G401 (cell line): ENCODE measurements at places on chromosomes 2 and 18.

DNA sequence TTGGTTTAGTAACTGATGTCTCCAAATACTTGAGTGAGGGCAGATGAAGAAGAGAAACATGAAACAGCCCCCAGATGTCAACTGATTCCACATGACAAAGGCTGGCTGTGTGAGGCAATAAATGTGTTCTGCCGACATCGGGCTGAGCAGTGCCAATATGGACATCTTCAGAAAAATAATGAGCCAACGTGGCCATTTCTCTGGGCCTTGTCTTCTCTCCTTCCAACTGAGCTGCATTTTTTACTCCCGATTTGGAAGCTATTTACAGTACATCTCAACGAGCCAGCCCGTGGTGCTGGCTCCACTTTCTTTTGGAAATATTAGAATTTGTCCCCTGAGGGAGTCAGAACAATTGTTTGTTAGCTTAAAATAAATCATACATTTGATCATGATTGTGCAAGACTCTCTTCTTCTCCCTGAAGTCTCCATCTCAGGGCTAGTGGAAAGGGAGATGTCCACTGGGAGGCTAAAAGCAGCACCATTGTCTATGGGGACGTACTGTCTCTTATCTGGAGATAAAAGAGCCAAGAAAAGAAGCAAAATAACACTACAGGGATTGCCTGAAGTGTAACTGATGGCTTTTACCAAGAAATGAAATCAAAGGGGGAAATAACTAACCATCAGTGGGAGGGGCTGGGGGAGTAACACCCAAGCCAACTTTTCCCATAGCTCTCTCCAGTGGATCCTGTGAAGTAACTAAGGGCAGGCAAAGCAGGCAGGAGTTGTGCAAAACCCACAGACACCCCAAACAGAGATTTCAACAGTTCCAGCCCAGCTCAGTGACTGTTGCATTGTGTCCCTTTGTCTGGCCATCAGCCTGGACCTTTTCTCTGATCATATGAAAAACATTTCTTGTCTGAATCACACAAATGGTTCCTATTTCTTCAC lies 114.8 kb downstream of the RDH14 start:
- DNase-seq, result no peak

DNA sequence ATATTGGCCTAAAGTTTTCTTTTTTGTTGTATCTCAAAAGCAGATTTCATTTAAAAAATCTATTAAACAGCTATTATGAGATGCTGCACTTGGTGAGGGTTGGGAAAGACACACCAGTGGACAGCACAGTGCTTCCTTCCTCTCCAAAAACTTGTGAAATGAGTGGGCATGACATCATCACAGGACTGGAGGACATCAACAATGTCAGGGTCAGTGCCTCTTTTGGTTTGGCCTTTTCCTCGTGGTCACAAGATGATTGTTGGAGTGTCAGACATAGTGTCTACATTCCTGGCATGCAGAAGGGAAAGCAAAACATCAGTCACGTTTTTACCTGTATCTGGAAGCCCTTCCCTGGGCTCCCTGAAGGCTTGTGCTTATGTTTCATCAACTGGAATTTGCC lies 49.6 kb downstream of the IL1R2 start:
- no peak for DNase-seq

DNA sequence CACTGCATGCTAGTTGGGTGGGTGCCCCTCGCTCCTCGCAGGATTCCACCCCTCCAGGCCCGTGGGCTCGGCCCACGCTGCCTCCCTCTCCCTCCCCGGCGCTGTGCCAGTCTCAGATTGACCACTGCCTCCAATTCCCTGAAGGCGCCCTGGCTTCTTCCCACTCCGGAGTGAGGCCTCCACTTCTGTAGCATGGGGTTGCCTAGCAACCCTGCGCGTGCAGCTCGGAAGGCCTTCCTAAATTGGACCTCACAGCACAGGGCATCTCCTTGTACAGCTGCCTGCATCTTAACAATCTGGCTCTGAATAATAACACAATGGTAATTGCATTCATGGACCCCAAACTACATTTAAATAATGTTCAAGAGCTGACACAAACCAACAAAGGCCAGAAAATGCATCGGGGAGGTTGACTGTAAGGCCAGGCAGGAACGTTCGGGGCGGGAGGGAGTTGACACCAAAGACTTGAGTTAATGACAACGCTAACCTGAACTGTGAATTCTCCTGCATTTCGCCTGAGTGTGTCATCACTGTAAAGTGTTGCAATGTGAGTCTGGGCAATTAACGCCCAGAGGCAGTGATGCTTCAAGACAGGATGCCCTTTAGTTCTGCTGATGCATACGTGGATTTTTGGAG lies 222.9 kb downstream of the ZBTB7C start:
- DNase-seq, result no peak

DNA sequence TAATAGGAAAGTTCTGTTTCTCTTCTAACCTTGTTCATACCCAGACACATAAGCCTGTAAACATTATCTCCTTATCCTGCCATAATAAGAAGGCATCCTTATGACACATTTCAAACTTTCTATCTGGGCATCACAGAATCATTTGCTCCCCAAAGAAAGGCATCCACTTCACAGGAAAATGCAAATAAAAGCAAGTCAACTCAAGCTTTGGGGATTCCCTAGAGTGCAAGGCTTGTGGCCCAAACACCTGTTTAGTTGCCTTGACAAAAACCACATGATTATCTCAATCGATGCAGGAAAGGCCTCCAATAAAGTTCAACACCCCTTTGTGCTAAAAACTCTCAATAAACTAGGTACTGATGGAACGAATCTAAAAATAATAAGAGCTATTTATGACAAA lies 195.7 kb upstream of the GALNT5 start:
- no peak for DNase-seq

- DNase-seq, result no peak
These were observed 400.5 kb downstream of the TMX3 start for GRCh38 chr18:68314403-68314802.

GRCh38 chr2:69952336-69953115 lies 8.9 kb downstream of the ASPRV1 start:
- no peak for DNase-seq

GRCh38 chr18:9321736-9322135 lies 12.8 kb upstream of the TWSG1 start:
- no peak for DNase-seq

- no peak for DNase-seq
These were observed 19.5 kb downstream of the NFE2L2 start for GRCh38 chr2:177245010-177245422.

- no peak for DNase-seq
These were observed 48.7 kb upstream of the TANK start for GRCh38 chr2:161111531-161111930.

- no peak for DNase-seq
These were observed 67.8 kb downstream of the TTC32 start for GRCh38 chr2:19833978-19834377.

- DNase-seq, result no peak
These were observed 25.2 kb upstream of the ACVR1 start for GRCh38 chr2:157901325-157901724.

DNA sequence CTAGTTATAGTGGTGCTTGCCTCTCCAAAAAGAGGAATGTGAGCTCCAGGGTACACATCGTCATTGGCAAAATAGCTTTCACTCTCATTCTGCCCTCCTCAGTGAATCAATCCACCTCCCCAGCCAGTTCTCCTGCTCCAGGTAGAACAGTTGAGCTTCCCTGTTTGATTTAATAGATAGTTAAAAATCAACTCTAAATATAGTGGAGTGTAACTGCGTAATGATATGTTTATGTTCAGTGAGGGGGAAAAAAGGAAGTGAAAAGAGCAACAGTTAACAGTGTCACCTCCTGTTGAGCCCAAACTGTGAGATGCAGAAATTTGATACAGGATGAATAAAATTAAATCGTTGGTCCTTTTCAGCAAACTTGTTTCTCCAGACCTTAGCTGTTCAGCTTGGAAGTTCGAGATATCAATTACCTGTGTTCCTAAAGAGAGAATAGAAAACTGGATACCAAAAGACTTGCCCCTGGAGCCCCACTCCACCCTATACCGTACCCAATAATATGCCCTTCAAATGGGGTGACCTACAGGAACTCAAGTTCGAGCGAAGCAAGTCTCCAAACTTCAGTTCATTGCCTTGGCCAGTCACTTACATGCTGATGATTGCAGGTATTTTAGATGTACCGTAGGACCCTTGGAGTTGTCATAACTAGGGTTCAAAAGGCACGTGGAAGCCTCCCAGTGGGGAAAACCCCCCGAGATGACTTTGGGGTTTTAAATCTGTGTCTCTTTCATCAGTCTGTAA lies 708.4 kb downstream of the RNF144A start:
- DNase-seq, result peak; percentile 48

DNA sequence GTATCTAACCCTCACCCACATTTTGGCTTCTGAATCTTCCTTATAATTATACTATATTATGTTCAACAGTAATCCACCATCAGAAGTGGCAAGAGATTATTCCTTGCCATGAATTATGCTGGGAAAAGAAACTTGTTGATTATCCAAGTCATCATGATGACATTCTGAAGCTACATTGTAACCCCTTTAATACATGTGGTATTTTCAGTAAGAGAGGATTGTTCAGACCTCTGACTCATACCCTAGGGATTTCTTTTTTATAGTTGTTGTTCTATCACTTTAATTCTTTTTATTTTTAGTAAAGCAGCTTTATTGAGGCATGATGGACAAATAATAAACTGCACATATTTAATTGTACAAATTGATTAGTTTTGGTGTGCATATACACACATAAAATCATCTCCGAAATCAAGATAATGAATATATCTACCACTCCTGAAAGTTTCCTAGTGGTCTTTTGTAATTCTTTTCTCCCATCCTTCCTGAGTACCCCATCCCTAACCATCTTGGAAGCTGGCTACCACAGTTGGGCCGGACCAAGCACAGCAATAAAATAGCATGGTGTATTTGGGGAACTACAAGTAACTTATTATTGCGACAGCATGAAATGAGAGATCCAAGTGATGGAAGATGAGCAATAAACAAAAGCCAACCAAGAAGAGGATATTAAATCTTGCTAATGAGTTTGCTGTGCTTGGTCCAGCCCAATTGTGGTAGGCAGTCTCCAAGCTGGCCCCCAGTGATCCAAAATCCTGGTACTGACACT lies 159.9 kb downstream of the BARD1 start:
- no peak for DNase-seq

DNA sequence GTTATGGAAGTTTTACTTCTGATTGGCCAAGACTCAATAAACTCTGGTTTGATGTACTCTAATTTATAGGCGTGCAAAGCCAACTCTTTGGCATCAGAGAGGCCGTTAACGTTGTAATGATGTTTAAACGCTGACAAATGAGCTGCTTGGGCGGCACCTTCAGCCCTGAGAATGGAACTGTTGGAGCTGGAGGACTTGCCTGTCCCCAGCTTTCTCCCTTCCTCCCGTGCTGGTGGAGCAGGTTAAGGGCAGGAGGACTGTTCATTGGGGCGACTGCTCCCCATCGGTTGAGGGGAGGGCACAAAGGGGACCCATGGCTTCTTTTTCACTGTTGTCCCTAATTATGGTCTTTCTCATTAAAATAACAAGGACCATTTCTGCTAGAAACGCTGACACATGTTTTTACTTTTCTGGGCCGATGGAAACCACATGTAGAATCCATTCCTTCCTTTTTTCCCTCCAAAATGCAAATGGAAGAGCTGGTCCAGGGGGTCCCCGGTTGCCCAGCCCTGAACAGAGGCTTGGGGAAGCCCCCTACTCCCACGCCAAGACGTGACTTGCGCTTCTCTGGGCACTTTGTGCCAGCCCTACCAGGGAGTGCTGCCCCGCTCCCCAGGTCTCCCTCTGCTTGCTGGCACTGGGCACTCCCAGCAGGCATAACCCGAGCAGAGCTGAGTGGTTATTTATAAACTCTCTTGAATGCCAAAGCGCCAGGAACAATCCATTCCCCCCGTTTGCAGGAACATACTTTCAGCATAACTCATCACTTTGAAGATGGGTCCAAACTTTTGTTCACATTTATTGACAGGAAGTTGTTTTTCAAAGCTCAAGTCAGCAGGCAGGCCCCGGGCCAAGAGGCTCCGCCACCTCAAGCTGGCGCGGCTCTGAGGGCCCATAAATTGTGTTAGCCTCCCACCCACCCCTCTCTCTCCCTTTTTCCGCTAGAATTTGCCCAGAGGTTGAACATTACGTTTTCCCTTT lies 170.1 kb downstream of the ASB1 start:
- peak; percentile 5 for DNase-seq
